ENCODE measurements at places on chromosomes 4 and X.

DNA sequence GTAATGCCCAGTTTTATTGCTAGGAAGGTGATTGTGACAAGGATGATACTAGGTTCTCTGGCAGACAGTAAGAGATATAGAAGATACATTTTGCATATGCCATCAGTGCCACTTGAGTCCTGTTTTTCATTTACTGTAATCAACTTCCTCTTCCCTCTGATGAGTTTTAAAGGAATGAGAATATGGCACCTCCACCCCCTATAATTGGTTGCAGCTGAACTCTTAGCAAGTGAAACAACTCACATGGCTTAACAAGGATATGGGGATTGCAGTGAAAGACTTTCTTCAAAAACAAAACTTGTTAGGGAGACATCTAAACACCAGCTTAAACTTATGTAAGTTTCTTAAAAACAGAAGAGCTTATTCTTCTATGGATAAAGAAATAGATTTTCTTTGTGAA is 90.0 kb downstream of the AREG start:
- no peak for DNase-seq

DNA sequence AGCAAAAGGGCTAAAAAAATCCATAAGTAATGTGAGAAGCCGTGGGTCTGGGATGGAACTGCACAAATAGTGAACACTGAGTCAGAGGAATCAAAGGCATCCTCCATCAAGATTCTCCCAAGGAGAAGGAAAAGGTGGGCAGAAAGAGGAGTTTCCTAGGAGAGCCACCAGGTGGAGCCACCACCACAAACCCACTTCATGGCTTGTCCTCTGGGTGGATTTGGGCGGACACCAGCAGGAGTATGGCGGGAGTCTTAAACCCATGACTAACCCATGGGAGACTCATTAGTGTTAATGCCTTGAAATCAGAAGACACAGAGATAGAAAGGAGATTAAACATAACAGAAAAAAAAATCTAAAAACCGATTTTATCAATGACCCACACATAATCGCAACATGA is 147.7 kb downstream of the SH3KBP1 start:
- peak; percentile 41 for DNase-seq

- DNase-seq, result no peak
These were observed 11.9 kb upstream of the NDUFC1 start for GRCh38 chr4:139314047-139314800.

DNA sequence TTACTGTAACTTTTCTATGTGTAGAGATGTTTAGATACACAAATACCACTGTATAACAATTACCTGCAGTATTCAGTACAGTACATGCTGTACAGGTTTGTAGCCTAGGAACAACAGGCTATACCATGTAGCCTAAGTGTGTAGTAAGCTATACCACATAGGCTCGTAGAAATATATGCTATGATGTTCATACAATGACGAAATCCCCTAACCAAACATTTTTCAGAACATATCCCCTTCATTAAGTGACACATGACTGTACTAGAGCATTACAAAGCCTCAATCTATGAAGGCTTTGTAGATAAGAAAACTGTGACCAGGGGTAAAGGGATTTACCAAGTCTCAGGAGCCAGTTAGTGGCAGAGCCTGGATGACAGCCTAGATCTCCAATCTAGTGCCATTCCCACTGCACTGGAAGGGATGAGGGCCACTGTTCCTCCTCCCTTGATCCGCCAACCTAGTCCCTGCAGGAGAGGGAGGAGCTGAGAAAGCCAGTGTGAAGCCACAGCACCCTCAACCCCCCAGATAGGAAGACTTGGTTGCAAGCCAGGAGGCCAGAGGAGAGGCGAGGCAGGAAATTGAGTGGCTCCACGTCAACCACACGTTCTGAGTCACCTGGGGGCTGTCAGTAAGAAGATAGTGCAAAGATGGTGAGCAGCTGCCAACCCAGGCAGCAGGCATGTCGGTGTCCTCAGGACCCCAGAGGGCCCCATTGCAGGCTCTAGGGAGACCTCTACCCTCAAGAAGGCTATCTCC is 227.7 kb downstream of the BCOR start:
- DNase-seq, result peak; percentile 31

DNA sequence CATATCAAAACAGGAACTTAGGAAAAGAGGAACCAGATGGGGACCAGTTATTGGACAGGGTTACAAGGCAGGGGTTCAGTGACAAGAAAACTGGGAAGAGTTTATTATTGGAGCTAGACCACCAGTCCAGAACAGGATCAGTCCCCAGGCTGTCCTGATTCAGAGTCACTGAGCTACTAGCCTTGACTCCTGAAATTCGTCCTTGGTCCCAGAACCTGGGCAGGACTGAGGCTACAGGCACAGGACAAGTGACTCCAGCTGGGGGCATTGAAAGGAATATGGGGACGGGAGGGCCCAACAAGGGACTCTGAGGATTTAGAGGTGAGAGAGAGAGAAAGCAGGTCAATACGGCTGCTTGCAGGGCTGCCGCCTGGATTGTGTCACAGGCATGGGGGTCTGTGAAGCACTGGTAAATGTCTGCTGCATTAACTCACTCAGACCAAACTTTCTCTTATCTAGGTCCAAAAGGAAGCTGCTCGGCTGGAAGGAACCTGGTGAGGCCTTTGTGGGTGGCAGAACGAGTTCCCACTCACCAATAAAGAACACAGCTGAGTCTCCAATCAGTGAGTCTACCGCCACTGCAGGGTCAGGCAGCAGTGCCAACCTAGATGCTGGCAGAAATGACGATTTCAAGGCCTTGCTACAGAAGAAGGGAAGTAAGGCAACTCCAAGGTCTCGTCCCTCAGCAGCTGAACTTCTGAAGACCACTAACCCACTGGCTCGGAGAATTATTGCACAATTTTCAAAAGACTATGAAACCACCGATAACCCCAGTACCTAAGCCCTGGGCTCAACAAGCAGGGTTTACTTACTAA is 11.3 kb upstream of the RTL5 start:
- DNase-seq, result peak; percentile 31

- DNase-seq, result no peak
These were observed 1118.3 kb upstream of the ADGRL3 start for GRCh38 chr4:60081839-60082238.

- DNase-seq, result no peak
These were observed 57.2 kb upstream of the RAB9B start for GRCh38 chrX:103889216-103889615.

DNA sequence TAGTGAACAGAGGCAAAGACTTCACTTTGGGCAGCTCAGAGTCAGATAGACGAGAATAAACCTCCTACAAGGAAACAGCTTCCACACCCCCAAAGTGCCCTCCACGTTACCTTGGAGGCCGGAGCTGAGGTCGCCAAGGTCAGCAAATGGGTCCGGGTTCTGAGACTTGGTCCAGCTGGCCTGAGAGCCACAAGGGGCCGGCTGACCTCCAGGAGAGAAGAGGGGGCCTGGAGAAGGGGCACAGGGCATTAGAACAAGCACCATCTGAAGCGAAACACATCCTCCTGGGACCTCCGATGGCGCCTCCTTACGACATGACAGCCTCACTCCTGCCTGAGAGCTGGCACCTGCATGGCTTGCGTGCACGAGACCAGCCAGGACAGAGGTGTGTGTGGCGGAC is 33.6 kb upstream of the CPLX1 start:
- no peak for DNase-seq

GRCh38 chr4:153409924-153410501 is 56.1 kb upstream of the TMEM131L start:
- peak; percentile 1 for DNase-seq

DNA sequence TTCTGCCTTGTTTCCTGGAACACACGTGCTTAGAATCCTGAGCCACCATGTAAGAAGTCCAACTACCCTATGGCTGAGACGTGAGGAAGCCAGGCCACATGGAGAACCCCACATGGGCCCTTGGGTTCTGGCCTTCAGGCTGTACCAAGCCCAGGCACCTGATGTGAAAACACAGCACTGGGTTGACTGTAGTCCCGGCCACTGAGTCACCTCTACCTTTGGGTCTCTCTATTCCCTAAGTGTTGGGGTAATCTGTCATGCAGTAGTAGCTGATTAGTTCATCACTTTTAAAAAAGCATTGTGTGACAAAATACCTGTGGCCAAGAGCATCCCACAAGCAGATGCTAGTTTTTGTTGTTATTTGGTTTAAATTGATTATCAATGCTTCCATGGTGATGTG is 24.3 kb downstream of the CFAP97 start:
- DNase-seq, result no peak

- DNase-seq, result no peak
These were observed 593.8 kb upstream of the DIPK2B start for GRCh38 chrX:45794323-45794994.

DNA sequence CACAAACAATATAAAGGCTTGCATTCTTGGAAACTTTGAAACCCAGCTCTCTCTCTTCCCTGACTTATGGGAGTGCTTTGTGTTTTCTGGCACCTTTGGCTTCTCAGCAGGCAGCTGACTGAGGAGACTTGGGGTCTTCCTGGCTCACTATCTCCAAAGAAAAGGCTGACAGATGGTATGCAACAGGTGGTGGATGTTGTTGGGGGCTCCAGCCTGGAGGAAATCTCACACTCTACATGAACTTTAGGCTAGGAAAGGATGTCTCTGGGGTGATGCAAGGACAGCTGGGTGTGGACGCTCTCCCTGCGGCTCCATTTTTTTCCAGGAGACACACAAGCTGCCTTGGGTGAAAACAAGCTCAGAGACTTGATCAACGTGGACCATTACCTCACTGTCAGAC is 67.4 kb downstream of the DNAAF6 start:
- peak; percentile 69 for DNase-seq

- DNase-seq, result peak; percentile 15
These were observed 31.3 kb upstream of the CLDN24 start for GRCh38 chr4:183353557-183353956.

GRCh38 chrX:150201841-150202240 is 161.3 kb upstream of the MAMLD1 start:
- DNase-seq, result no peak

- DNase-seq, result no peak
These were observed 17.9 kb downstream of the GRXCR1 start for GRCh38 chr4:42910459-42910858.

GRCh38 chr4:80077639-80078038 is 4.6 kb upstream of the ANTXR2 start:
- DNase-seq, result no peak

GRCh38 chrX:68041110-68041509 is 392.2 kb downstream of the OPHN1 start:
- no peak for DNase-seq

GRCh38 chr4:82733636-82734035 is 65.0 kb downstream of the SCD5 start:
- DNase-seq, result peak; percentile 12

GRCh38 chr4:81113024-81113423 is 82.5 kb downstream of the BMP3 start:
- no peak for DNase-seq

- no peak for DNase-seq
These were observed 100.7 kb upstream of the FAM9C start for GRCh38 chrX:13144927-13145655.
